ENCODE measurements at places on chromosomes 12 and 14.

GRCh38 chr14:78595797-78596196 is 425.6 kb downstream of the NRXN3 start:
- DNase-seq = peak; percentile 70

DNA sequence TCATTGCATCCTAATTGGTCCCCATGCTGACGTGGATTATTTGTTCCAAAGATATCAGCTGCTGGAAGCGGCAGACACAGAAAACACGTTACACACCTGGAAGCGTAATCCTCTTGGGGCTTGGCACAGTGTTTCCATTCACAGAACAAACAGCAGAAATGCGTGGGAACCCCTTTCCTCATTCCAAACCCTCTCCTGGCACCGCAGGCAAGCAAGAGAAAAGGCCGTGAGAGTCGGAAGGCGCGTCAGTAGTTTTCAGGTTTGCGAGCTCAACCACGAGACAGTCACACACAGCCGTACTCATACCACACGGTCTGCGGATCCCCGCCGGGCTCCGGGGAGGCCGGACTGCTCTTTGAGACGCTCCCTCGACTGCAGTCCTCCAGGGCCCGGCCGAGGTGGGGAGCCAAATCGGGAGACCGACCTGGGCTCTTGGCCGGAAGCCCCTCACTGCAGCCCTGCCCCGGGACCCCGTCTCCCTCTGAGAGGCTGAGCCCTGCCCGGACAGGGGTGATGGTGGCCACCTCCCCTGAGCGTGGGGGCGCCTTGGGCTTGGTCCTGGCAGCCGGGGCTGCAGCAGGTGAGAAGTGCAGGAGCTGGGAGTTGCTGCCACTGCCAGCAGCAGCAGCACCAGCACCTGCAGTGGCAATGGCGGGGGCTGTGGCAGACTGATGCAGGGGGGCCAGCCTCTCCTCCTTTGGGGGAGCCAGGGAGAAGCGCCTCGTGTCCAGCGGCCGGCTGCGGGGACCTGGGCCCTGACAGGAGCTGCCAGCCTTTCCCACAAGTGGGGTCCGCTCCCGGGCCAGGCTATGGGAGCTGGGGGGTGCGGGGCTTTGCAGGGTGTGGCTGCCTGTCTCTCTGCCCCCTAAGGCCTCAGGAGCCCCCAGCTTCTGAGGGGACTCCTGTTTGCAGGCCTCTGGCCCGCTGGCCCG is 28.1 kb upstream of the GPR68 start:
- no peak for DNase-seq

GRCh38 chr12:103505371-103506236 is 9.8 kb upstream of the C12orf42 start:
- DNase-seq = no peak

DNA sequence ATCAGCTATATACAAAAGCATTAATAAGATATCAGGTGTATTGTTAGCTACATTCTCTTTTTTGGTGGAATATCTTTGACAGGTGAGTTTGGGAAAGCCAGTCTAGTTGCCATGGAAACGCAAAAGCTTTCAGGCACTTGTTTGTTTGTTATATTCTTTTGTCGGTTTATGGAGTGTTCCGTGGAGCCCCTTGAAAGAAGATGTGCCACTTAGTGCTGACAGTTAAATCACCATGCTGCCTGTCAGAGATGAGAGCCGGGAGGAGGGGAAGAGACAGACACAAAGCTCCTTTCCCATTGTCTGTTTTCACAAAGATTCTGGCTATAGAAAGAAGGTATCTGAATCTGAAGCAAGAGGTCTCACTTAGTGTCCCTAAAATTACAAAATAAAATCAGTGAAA is 170.8 kb downstream of the SNAPC1 start:
- no peak for DNase-seq

GRCh38 chr12:24444634-24445033 is 495.2 kb upstream of the SOX5 start:
- no peak for DNase-seq

DNA sequence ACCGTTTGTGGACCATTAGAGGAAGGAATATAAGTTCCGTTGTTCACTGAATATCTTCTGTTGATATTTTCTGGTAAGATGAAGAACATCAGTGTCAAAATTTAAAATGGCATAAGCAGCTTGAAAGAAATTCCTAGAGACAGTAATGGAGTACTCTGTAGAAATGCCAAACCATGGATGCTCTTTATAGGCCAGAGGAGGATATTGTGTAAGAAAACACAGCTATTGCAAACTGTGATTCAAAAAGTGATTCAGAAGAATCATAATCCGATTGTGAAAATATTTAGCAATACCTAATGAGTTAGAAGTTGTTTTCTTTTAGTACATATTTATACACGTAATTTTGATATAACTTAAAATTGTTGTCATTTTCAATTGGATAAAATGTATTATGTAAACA is 102.8 kb downstream of the SLC16A7 start:
- DNase-seq = no peak

GRCh38 chr14:88967299-88967698 is 142.8 kb downstream of the TTC8 start:
- DNase-seq = no peak

- DNase-seq = no peak
Measured at GRCh38 chr12:51884676-51885229, 3.1 kb upstream of the ANKRD33 start.

DNA sequence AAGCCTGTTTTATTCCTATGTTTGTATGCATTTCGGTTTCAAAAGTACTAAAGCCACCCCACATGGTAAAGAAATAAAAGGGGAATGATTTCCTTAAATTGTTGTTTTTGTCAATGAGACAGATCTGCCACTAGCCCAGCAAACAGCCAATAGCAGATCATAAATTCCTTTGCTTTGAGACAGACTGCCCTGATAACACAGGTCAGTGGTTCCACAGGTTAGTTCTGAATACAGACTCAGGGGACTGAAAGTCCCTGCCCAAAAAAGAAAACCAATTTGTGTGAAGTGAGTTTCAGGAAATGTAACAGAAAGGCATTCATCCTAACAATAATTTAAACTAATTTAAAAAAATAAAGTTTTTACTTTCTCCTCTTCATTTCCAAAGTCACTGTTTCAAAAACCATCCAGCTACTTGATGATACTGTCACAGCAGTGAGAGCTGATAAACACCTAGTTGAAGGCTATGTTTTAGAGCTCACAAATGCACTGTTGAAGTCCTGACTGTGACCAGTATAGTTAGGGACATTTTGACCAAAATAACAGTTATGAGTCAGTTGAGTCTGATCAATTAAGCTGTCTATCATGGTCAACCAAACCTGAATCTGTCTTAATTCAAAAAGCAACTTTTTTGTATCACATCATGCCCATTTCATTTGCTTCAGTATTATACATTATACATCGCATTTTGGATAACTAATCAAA is 77.7 kb downstream of the LGR5 start:
- DNase-seq = no peak

GRCh38 chr12:39365364-39366001 is 77.4 kb downstream of the KIF21A start:
- DNase-seq = no peak

GRCh38 chr12:130423991-130424857 is 86.5 kb downstream of the PIWIL1 start:
- DNase-seq = no peak

- DNase-seq = no peak
Measured at GRCh38 chr12:65741656-65742017, 82.6 kb upstream of the HMGA2 start.

DNA sequence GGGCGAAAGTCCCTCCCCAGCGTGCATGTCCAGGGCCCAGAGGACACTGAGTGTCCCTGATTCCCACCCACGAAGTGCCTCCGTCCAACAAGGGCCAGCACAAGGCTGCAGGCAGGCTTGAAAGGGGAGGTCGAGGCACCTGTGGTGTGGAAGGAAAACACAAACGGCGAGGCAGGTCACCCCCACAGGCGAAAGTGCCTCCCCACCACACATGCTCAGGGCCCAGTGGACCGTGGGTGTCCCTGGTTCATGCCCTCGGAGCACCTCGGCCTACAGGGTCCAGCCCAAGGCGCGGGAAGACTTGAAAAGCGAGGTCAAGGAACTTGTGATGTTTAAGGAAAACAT is 370.4 kb downstream of the ALG10 start:
- no peak for DNase-seq

- DNase-seq = no peak
Measured at GRCh38 chr14:73249564-73250316, 12.4 kb downstream of the PAPLN start.

DNA sequence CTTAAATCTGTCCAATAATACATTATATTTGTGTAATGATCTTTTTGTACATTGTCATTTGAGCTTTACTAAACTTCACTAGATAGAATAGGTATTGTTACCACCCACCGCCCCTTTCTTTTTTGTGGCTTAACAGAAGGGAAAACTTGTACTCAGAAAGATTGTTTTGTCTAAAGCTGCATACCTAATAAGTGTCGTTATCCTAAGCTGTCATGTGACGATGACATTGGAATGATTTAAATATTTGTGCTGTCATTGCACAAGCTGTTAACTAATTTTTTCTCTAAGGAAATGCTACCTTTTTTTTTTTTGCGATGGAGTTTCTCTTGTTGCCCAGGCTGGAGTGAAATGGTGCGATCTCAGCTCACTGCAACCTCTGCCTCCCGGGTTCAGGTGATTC is 3.6 kb downstream of the DIP2B start:
- DNase-seq = no peak

All from NCI-H2081 (cell line).